Activated naive CD8-positive, alpha-beta T cell treated with anti-CD3 and anti-CD28 coated beads, Interleukin-2, amount 50 U/mL, for 16 hours (primary cell): ENCODE measurements at places on chromosomes 4 and X.

- no peak for DNase-seq
Measured at GRCh38 chr4:144633215-144633614, 12.7 kb upstream of the HHIP start.

DNA sequence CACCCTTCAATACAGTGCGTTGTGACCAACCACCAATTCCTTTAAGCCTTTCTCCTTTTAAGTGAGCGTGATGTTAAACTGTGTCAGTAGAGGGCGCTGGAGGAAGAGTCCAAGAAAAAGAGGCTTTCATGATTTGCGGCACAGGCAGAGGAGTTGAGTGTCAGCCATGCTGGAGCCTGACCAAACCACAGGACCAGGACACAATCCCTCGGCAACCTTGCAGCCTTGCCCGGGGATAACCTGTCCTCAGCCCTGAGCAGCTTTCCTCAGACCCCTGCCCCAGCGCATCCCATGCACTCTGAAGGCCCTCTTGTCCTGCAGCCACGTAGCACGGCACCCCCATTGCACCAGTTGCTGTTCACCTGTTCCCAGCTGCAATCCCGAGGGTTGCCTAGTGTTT lies 53.5 kb upstream of the SMIM31 start:
- no peak for DNase-seq

DNA sequence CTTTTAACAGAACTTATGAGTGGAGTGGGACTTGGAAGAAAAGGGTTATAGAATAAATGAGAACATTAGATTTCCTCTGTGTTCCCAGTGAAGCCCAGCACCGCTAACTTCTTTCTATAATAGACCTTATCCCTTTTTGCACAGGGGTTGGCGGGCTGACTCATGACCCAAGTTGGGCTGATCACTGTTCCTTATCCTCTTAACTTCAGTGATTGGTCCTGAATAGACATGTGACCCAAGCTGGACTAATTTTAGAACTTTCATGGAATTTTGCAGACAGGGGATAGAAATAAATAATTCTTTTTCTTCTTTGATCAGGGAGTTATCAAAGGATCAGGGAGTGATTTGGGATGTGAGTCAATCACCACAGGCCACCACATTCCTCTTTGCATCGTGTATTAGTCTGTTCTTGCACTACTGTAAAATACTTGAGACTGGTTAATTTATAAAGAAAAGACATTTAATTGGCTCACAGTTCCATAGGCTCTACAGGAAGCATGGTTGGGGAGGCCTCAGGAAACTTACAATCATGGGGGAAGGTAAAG lies 75.9 kb downstream of the UCHL1 start:
- no peak for DNase-seq

DNA sequence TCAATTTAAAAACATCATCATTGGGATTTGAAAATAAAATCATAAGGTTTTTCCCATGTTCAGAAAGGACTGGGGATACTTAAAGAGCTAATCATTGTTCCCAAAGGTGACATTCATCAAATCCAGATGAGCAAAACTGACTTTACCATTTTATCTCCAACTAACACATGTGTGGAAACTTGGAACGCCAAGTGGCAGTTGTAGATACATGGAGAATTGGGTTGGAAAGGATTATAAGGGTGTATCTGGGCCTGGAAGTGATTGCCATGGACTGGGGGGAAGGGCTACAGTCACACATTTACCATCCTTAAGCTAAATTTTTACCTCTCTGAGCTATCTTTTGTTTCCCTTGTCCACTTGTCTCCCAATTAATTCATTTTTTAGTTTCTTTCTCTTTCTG lies 203.4 kb downstream of the SLC39A8 start:
- no peak for DNase-seq

GRCh38 chrX:50606300-50606950 lies 135.8 kb upstream of the DGKK start:
- no peak for DNase-seq
